ENCODE measurements at places on chromosomes 5 and 9. TPM values are rescaled to one million over a fixed set of nuclear protein-coding genes. Genes with fewer than 3 reads are reported as not detected.
A peak's percentile ranks its signal among the peaks of the same experiment; 100 is the strongest.

DNA sequence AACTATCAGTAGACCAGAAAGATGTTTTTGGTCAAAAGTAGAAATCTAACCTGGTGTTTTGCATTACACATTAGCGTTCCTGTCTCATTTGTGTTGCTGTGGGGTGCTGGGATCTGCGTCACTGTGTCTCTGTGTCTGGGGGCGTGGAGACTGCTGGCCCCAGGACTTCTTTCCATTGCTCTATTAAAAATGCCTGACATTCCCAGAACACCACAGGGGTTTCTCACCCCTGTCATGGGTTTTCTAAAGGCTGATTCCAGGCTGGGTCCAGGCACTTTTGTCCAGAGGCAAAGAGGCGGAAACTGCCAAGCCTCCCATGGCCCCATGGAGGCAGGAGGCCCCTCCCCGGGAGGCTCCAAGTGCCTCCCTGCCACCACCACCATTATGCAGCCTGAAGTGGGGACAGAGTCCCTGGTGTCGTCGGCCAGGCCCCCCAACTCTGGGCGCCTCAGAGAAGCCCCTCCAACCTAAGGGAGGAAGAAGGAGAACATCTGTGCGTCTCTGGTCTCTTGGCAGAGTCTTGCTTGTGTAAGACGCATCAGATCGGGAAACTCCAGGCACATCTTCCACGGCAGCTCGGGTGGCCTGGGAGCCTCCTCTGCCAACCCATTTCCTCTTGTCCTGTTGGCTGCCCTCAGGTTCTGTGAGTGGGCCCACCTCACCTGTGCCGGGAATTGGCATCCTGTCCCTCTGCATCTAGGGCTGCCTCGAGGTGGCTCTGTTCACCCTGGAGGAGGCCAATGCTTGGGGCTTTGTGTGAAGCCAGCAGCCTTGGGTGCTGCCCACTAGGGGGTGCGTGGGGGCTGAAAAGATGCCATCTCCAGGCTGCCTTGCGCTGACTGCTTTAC, 13.8 kb upstream of the PLEKHG4B start:
- DNase-seq = peak; percentile 93

DNA sequence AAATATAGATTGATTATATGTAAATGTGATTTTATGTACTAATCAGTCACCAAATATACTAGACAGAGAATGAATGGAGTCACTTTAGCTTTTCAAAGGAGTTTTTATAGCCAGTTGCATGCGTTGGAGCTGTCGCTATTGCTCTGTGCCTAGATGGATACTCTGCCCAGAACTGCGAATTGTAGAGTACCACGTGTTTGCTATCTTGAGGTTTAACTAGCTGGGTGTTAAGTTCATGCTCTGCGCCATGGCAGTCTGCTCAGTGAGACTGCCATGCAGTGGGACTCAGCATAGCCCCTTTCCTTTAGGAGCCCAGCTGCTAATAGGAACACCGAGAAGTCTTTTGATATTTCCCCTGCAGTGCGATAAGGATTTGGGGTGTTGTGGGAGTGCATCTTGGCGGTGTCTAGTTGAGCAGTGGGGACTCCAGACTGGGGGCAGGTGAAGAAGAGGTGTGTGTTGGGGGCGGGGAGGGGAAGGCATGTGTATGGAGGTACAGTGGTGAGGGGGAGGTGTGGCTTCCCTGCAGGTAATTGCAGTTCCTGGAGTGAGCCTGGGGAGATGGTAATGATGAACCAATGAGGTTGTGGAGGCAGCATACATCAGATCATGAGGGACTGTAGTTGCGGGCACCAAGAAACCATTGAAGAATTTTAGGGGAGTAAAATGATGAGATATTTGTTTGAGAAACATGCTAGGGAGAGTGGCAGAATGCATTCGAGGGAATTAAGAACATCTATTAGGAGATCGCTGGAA, 118.9 kb downstream of the TRIO start:
- DNase-seq = no peak

ASS1 gene
- total RNA-seq = 195 TPM

DNA sequence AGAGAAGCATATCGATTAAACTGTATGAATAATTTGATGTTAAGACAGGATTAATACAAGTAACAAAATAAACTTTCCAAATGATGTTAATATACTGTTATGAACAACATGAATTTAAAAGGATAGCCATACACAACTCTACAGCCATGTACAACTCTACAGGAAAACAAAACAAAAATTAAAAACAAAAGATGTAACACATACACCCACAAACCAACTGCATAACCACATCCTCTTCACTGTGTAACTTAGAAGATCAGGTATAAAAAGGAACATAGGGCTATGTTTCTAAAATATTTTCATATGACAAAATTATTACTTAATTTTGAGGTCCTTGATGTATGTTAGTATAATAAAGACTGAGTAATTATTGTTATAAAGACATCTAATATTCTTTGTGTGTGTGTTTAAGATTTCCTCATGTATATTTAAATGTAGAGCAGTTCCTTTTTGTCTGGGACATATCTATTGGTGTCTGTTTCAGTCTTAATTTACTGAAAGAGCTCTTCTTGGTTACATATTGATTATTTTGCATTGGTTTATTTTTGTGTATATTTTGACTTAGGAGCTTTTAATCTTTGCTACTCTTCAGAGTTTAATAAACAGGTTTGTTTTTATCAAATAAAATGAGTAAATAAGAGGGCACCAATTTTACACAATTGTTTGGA, 966.8 kb upstream of the CTNND2 start:
- no peak for DNase-seq
